ENCODE measurements at places on chromosomes 16 and 17. TPM values are rescaled to one million over a fixed set of nuclear protein-coding genes. Genes with fewer than 3 reads are reported as not detected.

- DNase-seq: peak; percentile 87
These were observed 7.7 kb downstream of the CCL16 start for GRCh38 chr17:35973333-35974260.

- peak; percentile 53 for DNase-seq
These were observed 440.6 kb downstream of the HS3ST3B1 start for GRCh38 chr17:14741491-14741890.

DNA sequence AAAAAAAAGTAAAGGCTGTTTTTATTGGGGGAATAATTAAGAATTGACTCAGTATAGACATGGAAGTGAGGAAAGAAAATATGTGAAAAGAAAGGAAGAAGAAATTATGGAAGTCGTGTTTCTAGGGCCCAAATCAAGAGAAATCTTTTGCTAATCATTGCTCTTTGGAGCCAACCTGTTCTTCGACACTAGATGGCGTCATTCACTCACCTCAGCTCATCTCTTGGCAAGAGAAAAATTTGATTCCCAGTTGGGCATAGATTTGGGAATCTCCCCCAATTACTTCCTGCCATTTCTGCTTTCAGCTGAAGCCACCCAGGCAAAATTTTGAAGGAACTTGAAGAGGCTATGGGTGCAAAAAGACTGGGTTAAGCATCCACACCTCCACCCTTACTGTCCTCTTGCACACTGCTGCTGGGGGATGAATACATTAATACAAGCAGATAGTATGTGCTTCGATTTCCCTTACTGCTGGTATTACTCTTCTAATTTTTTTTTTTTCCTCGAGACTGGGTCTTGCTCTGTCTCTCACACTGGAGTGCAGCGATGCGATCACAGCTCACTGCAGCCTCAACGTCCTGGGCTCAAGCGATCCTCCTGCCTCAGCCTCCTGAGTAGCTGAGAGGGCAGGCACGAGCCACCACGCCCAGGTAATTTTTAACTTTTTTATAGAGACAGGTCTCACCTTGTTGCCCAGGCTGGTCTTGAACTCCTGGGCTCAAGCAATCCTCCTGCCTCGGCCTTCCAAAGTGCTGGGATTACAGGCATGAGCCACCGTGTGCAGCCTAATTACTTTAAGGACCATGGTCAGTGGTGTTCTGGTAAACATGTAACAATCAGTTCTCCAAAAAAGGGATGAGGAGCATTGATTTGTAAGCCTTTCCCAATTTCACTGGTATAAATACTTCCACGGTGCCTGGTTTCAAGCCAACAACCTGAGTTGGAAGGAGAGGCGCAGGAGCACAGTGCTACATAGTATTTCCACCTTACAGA, 13.5 kb downstream of the PSMD7 start:
- peak; percentile 38 for DNase-seq

DNA sequence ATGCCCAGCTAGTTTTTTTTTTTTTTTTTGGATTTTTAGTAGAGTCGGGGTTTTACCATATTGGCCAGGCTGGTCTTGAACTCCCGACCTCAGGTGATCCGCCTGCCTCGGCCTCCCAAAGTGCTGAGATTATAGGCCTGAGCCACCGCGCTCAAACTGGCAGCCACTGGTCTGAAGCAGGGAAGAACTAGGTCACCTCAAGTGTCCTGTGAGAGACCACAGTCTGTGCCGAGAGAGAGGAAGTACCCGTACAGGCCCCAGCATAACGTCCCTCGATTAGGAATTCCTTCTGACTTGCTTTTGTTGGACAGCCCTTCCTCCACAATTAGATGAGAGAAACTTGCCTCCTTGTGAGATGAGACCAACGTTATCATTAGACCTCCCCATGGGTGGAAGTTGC, 13.7 kb upstream of the CD300E start:
- DNase-seq: no peak

GRCh38 chr16:70159355-70160348, 13.9 kb upstream of the CLEC18C start:
- DNase-seq: no peak

DNA sequence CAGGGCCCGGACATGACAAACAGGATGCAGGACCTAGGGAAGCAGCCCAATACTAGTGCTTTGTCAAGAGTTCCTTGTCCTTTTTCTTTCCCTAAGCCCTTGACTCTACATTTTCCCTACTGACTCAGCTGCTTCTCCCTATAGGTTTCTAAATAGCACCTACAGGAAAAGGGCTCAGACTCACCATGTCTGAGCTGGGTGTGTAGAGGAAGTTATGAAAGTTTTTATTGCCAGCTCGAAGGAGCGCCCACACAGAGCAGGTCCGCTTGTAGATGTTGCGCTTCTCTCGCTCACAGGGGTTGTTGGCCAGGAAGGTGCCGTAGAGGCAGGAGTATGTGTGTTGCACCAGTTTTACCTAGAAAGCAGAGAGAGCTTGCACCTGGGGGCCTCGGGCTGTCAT, 10.6 kb downstream of the MTMR4 start:
- no peak for DNase-seq

DNA sequence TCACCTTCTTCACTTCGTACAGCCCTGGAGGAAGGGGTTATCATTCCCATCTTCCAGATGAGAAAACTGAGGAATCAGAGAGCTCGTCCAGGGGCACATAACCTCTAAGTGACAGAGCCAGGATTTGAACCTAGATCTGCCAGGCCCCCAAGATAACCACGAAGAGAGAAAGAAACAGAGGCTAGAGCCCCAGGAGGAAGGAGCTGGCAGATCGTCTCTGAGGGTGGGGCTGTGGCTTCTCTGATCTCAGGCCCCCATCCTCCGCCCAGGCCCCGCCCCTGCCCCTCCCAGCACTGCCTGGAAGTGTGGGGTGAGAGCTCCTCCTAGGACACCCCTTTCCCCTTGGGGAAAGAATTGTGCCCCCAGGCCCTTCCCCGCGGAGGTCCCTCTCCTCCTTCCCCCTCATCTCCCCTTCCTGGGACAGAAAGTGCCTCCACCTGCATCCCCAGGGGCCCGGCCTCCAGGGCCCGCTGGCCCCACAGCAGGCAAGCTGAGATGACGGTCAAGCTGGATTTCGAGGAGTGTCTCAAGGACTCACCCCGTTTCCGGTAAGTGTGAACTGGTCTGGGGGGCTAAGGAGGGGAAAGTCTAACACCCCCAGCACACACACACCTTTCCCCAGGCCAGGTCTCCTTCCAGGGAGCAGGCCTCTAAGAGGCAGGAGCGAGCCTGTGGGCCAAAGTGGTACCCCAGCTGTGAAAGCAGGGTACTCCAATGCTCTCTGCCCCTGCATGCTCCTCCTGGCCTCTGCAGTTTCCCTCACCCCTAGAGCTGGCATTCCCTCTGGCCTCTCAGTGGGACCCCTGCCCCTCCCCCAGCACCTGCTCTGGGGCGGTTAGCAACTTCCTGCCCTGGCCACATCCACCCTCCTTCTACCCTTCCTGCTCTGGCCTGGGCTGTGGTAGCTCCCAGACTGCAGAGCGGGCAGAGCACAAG, at the start of gene ACAP1:
ACAP1 (plus strand) TSS at position 290 of the 936 bp plus-strand sequence; CDS start at position 496, 206 bp downstream.
- no peak for DNase-seq

GRCh38 chr16:5059386-5060072, 6.2 kb downstream of the C16orf89 start:
- DNase-seq: no peak

DNA sequence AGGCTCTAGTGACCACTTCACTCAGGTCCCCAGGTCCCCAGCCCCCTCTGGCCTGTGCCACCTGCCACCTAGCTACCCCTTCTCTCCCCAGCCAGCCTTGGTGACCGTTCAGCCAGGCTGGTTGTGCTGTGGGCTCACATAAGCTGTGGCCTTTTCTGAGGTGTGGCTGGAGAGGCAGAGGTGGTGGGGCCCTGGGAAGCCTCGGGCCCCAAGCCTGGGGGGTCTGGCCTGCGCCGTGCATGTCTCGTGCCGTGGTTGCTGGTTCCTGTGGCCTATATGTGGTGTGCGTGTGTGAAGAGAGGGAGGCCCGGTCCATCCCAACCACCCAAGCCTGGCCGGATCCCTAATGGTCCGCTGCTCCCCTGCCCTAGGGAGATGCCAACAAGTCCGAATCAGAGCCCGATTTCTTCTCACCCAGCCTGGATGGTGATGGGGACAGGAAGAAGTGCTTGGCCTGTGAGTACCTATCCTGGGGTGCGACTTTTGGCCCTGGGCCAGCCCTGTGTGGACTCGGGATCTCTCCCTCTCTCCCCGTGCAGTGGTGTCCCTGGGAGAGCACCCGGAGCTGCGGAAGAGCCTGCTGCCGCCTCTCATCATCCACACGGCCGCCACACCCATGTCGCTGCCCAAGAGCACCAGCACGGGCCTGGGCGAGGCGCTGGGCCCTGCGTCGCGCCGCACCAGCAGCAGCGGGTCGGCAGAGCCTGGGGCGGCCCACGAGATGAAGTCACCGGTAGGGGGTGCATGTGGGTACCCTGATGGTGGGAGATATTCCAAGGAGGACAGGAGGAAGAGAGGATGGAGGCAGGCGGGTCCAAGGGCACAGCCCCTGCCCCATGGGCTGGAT, 35.9 kb downstream of the CACNA1G start:
- no peak for DNase-seq

DNA sequence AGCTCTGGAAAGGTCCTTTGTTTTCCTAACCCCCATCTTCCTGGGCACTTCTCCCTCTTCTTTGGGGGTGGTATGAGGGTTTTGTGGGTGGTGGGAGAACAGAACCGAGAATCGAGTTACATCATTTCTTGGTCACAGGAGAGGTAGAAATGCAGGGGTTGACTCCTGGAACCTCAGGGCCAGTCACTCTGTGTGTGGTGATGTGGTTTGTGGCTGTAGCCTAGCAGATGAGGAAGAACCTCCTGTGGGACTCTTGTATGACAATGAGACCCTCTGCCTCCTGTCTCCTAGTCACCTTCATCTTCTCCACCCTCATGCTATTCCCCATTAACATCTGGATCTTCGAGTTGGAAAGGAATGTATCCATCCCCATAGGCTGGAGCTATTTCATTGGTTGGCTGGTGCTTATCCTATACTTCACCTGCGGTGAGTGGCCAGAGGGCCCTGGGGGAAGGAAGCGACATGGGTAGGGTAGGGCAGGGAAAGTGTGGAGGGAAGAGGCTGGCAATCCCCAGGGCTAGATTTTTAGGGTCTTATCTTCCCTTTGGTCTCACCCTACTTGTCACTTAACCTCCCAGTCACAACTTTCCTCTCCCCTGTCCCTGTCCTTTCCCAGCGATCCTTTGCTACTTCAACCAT, 5.5 kb downstream of the ODF4 start:
- DNase-seq: no peak

DNA sequence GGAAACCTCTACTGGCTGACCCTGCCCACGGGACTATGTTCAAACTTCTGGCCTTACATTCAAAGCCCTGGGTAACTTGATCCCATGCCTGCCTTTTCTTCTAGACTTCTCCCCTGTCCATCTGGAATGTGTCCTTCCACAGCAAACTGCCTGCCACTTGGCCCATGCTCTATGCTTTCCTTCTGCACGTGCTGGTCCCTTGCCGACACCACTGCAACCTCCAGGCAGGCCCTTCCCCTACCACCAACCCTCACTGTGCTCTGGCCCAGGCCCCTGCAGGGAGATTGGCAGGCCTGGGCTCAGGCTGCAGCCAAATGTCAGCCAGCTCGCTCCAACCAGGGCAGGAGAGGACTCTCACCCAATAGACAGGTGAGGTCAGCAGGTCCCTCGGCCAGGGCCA, 11.0 kb downstream of the HSD11B2 start:
- no peak for DNase-seq

DNA sequence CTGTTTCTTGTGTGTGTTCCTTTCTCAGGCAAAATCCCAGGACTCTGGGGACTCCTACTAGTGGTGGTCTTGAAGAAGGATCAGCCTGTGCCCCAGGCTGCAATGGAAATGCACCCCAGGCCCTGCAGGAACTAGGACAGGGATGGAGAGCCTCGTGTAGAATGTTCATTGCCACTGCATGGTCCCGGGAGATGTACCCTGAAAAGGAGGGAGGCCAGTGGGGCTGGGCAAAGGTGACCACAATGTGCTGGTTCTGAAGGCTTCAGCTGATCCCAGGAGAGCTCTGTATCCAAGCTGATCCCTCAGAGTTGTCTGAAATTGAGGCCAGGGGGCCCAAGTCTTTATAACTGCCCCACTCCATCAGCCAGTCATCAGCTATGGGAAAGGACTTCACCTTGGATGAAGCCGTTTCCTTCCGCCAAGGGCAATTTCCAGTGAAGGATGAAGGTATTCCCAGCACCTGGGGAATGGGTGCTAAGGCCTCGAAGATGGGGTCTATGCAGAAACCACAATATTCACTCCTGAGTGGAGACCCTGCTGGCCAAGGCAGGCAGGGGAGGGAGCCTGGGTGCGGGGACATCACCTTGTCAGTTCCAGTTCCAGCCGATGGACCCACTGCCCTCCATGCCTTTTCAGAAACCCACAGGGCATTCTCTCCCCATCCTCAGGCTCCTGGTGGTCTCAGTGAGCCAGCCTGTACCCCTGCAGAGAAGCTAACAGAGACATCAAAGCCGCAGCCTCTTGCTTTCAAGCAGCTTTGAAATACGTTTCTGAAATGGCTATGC, 59.9 kb upstream of the CDH5 start:
- no peak for DNase-seq

DNA sequence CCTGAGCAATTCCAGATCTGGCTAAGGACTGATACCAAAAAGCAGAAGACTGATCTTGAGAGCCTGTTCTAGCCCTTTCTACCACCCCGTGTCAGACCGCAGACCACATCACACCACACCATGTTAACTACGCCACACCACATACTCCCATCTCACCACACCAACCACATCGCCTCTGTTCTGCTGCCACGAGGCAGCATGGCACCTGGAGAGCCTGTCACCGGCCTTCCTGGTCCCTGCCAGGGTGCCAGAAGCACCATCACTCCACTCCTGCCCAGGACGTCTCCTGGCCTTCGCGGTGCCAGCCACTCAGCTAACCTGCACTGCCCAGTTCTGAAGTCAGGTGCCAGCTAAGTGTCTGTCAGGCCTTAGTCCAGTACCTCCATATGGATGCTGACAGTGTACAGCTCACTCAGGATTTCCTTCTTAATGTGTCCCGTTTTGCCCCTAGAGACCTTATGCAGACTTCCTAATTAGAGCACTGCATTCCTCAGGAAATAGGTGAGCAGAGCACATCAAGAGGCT, 37.2 kb upstream of the BCAR1 start:
- DNase-seq: no peak

DNA sequence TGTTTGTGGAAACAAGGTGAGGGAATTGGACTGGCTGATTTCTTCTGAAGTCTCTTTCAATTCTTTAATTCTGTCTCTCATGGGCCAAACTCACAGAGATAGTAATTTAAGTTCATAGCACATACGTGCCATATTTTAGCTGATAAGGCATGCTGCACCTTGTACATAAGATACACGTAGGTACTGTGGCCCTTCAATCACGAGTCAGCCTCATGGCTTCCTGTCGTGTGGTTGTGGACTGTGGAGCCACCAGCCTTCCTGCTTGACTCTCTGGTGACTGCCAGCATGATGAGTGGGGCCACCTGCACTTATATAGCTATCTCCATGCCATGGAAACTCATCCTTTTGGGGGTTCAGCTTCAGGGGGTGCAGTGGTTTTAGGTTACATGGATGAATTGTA, 25.1 kb downstream of the KSR1 start:
- DNase-seq: no peak

C17orf67 gene
- 0.95 TPM for total RNA-seq

NT5C gene
- total RNA-seq: 76.5 TPM

CCDC40 gene
- total RNA-seq: 2.1 TPM

NLRC3 gene
- total RNA-seq: not detected

ALDOC gene
- 20.8 TPM for total RNA-seq

DNASE1L2 gene
- 0.41 TPM for total RNA-seq

Data from foreskin keratinocyte (primary cell).